Thoracic aorta (tissue), 2 donors: ENCODE measurements at places on chromosomes 2 and 18. TPM values are rescaled to one million over a fixed set of nuclear protein-coding genes. Genes with fewer than 3 reads are reported as not detected.

The MAP3K20 gene
- total RNA-seq, result 45.9 TPM

The CENPA gene
- not detected for total RNA-seq

The VWC2L gene
- not detected for total RNA-seq

The MRPL30 gene
- total RNA-seq, result 8.9 TPM

The CHN1 gene
- total RNA-seq, result 13.3 TPM

The AKAIN1 gene
- total RNA-seq, result not detected

The CCL20 gene
- total RNA-seq, result 12.1 TPM

The DPP4 gene
- total RNA-seq, result 2.1 TPM

The EHD3 gene
- total RNA-seq, result 61.6 TPM

The CDKL4 gene
- total RNA-seq, result 2.6 TPM

The NCKAP5 gene
- 1.2 TPM for total RNA-seq

The DSG4 gene
- not detected for total RNA-seq

The ASB18 gene
- not detected for total RNA-seq

The GCG gene
- total RNA-seq, result not detected

The GBX2 gene
- not detected for total RNA-seq

The EFEMP1 gene
- total RNA-seq, result 1,782 TPM

The BCL2 gene
- total RNA-seq, result 29.3 TPM

The TRABD2A gene
- total RNA-seq, result 0.54 TPM

The GPR35 gene
- total RNA-seq, result 5.8 TPM

The DSC3 gene
- total RNA-seq, result 12.9 TPM

The HOXD13 gene
- not detected for total RNA-seq

The CD28 gene
- 3.5 TPM for total RNA-seq

The GALNT13 gene
- 30.1 TPM for total RNA-seq

The ANKRD30BL gene
- total RNA-seq, result not detected

The CAVIN2 gene
- total RNA-seq, result 15.0 TPM

The ANKMY1 gene
- total RNA-seq, result 44.8 TPM

The IL1A gene
- not detected for total RNA-seq

The TMEFF2 gene
- not detected for total RNA-seq

The NT5C1B gene
- total RNA-seq, result not detected

The CDK15 gene
- total RNA-seq, result 1.5 TPM

The C2orf76 gene
- 2.2 TPM for total RNA-seq

The COL6A3 gene
- 155 TPM for total RNA-seq

The DCC gene
- total RNA-seq, result not detected

The CD207 gene
- total RNA-seq, result not detected

The TEX44 gene
- not detected for total RNA-seq

The POTEJ gene
- not detected for total RNA-seq

The RAB10 gene
- total RNA-seq, result 73.9 TPM

The PAIP2B gene
- total RNA-seq, result 4.7 TPM

The SERPINB2 gene
- 9.3 TPM for total RNA-seq
